ENCODE measurements at places on chromosomes 7 and 10. TPM values are rescaled to one million over a fixed set of nuclear protein-coding genes. Genes with fewer than 3 reads are reported as not detected.

The EBF3 gene
- not detected for polyA plus RNA-seq

The FOXI2 gene
- not detected for polyA plus RNA-seq

The CLRN3 gene
- not detected for polyA plus RNA-seq

The TMEM229A gene
- not detected for polyA plus RNA-seq

The MMD2 gene
- polyA plus RNA-seq = not detected

The HMX2 gene
- not detected for polyA plus RNA-seq

The XPNPEP1 gene
- 40.0 TPM for polyA plus RNA-seq

The HTRA1 gene
- not detected for polyA plus RNA-seq

The GRM3 gene
- not detected for polyA plus RNA-seq

The GJC3 gene
- polyA plus RNA-seq = 0.94 TPM

The SFRP5 gene
- not detected for polyA plus RNA-seq

The NUTM2E gene
- polyA plus RNA-seq = not detected

The ANKRD7 gene
- polyA plus RNA-seq = not detected

The GRID1 gene
- not detected for polyA plus RNA-seq

The C10orf62 gene
- polyA plus RNA-seq = not detected

The SORBS1 gene
- not detected for polyA plus RNA-seq

The CPA2 gene
- not detected for polyA plus RNA-seq

The HOXA9 gene
- not detected for polyA plus RNA-seq

The IL6 gene
- polyA plus RNA-seq = not detected

The GRID2IP gene
- 0.10 TPM for polyA plus RNA-seq

The UTF1 gene
- polyA plus RNA-seq = not detected

The OR13A1 gene
- polyA plus RNA-seq = 0.55 TPM

The C10orf67 gene
- 0.31 TPM for polyA plus RNA-seq

The WEE2 gene
- polyA plus RNA-seq = not detected

The SH2D4B gene
- polyA plus RNA-seq = not detected

The PLEKHS1 gene
- not detected for polyA plus RNA-seq

The ANKRD22 gene
- not detected for polyA plus RNA-seq

The PLXDC2 gene
- not detected for polyA plus RNA-seq

The TAC1 gene
- not detected for polyA plus RNA-seq

The TSPAN33 gene
- polyA plus RNA-seq = 6.3 TPM

The IDE gene
- 20.0 TPM for polyA plus RNA-seq

The FEZF1 gene
- polyA plus RNA-seq = not detected

The ITPRID1 gene
- not detected for polyA plus RNA-seq
